Activated naive CD4-positive, alpha-beta T cell treated with anti-CD3 and anti-CD28 coated beads, Interleukin-2, amount 10 ng/mL, durations not matched to agents 5 hours and 36 hours (primary cell): ENCODE measurements at places on chromosomes 7 and 10. TPM values are rescaled to one million over a fixed set of nuclear protein-coding genes. Genes with fewer than 3 reads are reported as not detected.

PNLIPRP1 gene
- not detected for total RNA-seq

IFIT2 gene
- 4.3 TPM for total RNA-seq

TAS2R4 gene
- total RNA-seq = 1.1 TPM

COMMD3 gene
- 67.9 TPM for total RNA-seq

LRRC18 gene
- total RNA-seq = not detected

ABCA13 gene
- 0.18 TPM for total RNA-seq

PLAC9 gene
- total RNA-seq = not detected

RPP38 gene
- 15.2 TPM for total RNA-seq

EBF3 gene
- not detected for total RNA-seq

OGDHL gene
- total RNA-seq = not detected

AHR gene
- 51.5 TPM for total RNA-seq

ADARB2 gene
- 4.4 TPM for total RNA-seq

TMEM213 gene
- 0.26 TPM for total RNA-seq

CACNB2 gene
- total RNA-seq = not detected

NAT16 gene
- total RNA-seq = not detected

TTYH3 gene
- 15.9 TPM for total RNA-seq

EN2 gene
- not detected for total RNA-seq

CALD1 gene
- 0.10 TPM for total RNA-seq

VAX1 gene
- total RNA-seq = not detected

PLAU gene
- 1.0 TPM for total RNA-seq

SPDYE11 gene
- total RNA-seq = not detected

UCMA gene
- not detected for total RNA-seq

CNPY1 gene
- total RNA-seq = not detected

LRRC61 gene
- 18.0 TPM for total RNA-seq

SPDYE2 gene
- total RNA-seq = 0.19 TPM
